ENCODE measurements at places on chromosomes 2 and 18.
A peak's percentile ranks its signal among the peaks of the same experiment; 100 is the strongest.

GRCh38 chr2:144356402-144356801 is 163.5 kb downstream of the ZEB2 start:
- DNase-seq = no peak

DNA sequence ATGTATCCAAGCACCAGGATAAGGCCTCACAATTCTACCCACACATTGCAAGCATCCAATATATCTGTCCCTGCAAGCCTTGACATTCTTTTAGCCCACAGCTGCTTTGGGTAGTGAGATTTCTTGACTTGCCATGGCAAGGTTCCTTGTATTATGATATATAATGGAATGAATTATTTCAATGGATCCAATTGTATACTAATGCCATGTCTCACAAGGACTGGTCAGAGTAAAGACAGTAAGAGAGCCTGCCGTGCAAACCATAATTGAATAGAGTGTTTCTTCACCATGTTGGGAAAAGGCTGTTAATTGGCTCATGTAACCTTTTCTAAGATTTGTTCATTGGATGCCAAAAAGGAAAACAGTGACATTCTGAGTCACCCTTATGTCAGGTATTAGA is 64.3 kb upstream of the RBBP8 start:
- no peak for DNase-seq

- peak; percentile 73 for DNase-seq
These were observed 429.2 kb downstream of the TNS1 start for GRCh38 chr2:217573571-217573970.

GRCh38 chr2:54579682-54580620 is 123.8 kb downstream of the SPTBN1 start:
- DNase-seq = no peak

DNA sequence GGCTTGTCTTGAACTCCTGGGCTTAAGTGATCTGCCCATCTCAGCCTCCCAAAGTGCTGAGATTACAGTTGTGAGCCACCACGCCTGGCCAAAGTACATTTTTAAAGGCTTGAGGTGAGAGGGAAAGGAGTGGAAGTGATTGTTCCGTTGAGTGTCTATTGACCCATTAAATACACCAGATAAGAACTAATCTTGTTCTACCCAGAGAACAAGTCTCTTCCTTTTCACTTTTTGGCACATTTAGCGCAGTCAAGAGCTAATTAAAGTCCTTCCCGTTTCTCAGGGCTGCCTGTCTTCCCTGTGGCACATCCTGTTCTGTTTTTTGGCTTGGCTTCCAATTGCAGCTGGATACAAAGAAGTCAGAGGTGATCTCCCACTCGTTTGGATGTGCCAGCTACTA is 172.3 kb downstream of the ALPK2 start:
- DNase-seq = no peak

GRCh38 chr2:60629305-60629662 is 75.8 kb upstream of the BCL11A start:
- no peak for DNase-seq

- no peak for DNase-seq
These were observed 12.3 kb downstream of the GYPC start for GRCh38 chr2:126668254-126668653.

GRCh38 chr2:231680992-231681852 is 27.1 kb upstream of the PTMA start:
- DNase-seq = peak; percentile 83

GRCh38 chr2:176174824-176175708 is 13.4 kb upstream of the HOXD1 start:
- no peak for DNase-seq

GRCh38 chr2:72883356-72883962 is 3.7 kb upstream of the SPR start:
- DNase-seq = peak; percentile 29

DNA sequence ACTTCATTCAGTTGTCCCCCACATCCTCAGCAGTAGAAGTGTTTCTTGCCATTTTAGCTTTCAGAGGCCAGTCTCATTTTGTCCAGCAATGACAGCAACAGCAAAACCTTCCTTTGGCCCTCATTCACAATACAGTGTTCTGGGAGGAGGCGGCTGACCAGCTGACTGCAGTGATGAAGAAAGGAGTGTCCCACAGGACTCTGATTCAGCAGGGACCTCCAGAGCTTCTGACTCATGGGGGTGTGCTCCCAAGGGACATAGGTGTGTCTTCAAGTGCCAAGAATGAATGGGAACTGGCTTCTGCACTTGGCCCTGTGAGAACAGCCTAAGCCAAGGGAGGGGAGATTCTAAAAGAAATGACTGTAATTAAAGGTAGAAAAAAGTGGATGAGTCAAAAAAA is 147.0 kb upstream of the PELI1 start:
- DNase-seq = peak; percentile 55

DNA sequence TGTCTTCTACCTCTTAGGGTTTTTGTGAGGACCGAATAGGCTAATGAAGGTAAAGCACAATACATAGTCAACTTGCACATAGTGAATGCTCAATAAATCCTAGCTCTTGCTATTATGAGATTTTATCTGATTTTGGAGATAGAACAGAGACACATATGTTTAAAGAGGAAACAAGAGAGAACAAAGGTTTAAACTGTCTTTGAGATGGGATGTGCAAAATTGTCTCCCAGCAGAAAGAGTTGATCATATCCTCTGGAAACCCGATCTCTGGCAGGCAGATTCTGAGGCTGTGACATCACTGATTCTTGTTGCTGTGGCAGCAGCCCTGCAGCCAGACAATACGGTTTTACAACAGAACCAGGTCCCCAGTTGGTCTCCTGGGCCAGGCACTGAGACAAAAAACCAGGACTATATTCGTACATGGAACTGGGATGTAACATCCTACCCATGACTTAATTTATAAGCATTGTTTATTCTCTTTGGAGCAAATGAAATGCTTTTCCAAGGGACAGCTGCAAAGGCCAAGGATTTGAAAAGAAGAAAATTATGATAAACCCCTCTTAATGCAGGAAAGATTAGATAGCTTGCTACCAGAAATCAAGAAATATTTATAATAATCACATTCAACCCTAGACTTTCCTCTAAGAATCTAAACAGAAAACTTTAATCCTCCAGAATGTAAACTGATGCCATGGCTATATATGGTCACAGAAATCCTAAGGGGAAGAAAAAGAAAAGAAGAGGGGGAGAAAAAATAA is 80.2 kb downstream of the SLC8A1 start:
- DNase-seq = peak; percentile 87

- no peak for DNase-seq
These were observed 20.4 kb downstream of the FMNL2 start for GRCh38 chr2:152355409-152355831.

DNA sequence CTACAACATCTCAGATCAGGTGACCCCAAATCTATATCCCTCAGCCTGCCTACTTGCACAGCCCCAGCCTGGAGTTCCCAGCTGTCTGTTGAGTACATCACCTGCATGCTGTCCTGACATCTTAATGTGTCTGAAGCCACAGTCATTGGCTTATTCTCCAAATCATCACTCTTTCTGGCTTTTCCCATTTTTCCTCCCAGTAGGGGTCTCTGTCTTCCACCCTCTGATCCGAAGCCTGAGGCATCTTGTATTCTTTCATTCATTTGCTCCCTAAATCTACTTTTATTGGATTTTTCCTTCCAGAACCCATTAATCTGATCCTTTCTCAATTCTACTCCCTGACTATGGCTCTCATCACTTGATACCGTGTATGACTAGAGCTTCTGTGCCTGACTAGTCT is 332.9 kb upstream of the DCC start:
- no peak for DNase-seq

DNA sequence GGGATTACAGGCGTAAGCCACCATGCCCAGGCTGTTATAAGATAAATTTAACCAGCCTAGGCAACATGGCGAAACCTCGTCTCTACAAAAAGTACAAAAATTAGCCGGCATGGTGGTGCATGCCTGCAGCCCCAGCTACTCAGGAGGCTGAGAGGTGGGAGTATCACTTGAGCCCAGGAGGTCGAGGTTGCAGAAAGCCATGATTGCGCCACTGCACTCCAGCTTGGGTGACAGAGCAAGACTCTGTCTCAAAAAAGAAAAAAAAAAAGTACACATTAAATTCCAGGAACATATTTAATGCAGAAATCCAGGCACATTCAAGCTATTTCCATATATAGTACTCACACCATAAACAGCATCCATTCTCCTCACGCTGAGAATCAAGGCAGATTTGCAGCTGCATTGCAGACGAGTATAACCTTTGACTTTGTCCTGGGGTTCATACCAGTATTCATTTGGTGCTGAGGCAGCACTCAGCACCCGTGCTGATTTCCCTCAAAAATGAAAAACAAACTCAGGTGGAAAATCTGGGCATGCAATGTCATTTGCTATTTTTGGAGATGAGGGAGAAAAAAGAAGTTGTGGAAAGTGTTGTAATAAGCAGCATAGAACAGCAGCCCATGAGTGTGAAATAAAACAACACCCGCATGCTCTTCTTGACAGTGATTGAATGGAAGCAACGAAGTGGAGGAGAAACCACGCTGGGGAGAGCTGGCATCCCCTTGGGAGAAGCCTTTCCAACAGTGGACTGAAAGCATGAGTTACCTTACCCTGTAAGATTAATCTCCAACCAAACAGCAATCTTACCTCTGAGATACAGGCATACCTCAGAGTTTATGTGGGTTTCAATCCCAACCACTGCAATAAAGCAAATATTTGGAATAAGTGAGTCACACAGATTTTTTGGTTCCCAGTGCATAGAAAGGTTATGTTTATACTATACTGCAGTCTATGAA is 46.8 kb upstream of the ANXA4 start:
- DNase-seq = peak; percentile 95

DNA sequence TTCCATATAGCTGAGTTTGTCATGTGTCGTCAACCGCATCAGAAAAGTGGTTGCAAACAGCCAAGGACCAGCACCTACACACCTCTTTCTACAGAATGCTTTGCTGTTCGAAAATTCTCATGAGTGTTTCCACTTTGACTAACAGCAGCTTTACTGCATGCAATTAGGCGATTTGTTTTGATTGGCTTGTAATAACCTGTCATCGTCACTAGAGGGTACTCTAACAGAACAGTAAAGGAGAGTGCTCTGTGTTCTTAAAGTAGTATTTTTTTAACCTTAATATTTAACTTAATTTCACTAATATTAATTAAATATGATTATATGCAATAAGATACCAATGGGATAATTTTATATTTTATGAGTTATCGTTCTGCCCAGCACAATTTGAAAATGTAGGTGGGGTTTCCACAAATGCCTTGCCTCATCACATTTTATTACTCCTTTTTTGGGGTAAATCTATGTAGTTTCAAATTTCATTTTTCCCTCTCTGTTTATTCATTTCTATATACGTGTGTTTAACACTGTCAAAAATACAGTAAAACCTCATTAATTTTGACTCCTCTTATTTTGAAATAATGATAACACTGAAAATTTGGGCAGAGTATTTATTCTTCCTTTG is 502.2 kb downstream of the NRXN1 start:
- DNase-seq = peak; percentile 47

GRCh38 chr2:179455824-179456223 is 191.2 kb upstream of the SESTD1 start:
- peak; percentile 65 for DNase-seq

GRCh38 chr2:202090530-202090929 is 17.5 kb downstream of the KIAA2012 start:
- no peak for DNase-seq

DNA sequence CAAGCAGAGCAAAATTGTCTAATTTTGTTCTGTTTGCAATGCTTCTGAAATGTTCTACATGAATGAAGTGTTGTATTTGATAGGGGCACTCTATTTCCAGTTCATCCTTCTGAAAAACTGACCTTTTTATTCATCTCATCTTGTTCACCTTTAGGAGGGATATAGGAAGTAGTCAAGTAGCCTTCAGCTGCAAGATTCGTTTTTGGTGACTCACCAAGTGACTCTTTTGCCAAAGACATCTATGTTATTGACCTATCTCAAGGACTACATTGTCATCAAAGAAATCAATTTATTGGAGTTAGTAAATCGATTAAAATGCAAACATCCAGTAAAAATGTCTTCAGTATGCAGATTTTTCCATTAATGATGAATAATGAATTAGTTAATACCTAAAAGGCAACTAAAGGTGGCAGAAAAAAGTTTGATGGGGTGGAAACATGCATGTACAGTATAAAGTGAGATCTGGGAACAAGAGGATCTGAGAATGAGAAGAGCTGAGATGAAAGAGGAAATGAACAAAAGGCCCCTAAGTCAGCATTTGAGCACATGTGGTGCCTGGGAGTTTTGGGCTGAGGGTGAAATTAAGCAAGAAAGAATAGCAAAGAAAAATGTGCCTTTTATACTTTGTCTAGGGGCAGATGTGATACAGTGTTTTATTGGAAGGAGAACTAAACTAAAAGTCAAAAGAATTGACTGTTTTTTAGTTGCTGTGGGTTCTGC is 255.1 kb upstream of the LINC00305 start:
- DNase-seq = no peak

- DNase-seq = no peak
These were observed 74.0 kb upstream of the BCL2L11 start for GRCh38 chr2:111046670-111047069.

GRCh38 chr2:129765326-129765677 is 214.2 kb upstream of the RAB6C start:
- no peak for DNase-seq

GRCh38 chr2:88626171-88627054 is 851 bp downstream of the EIF2AK3 start:
- no peak for DNase-seq

DNA sequence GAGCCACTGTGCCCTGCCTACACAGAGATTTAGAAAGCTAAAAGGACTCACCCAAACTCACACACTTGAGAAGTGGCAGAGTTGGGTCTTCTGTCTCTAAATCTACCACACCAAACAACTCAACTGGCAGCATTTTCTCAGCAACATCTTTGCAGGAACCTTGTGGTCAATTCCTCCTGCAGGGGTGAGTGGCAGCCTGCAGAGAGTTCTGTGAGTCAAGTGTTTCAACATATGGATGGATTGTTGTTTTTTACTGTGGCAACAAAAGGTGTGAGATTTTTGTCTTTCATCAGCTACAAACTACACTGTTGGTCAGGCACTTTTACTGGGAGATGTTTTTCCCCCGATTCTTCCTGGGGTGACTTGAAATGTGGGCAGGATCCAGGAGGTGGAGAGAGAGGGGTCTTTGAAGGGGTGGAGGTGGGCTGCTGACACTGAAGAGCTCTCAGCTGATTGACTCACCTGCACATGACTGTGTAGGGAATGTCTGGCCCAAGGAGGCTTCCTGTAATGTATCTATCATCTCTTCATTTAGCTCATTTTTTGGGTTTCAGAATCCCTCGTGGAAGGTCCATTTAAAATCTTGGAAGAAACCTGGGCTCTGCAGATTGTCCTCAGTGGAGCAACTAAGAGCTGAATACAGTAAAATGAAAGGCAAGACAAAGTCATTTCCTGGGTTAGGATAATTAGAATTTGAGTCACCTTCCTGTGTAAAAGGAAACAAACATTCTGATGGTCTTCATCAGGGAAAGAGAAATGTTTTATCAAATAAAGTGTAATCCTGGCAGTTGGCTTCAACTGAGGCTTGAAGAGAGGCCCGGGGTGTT is 98.6 kb downstream of the MSH2 start:
- DNase-seq = peak; percentile 55

DNA sequence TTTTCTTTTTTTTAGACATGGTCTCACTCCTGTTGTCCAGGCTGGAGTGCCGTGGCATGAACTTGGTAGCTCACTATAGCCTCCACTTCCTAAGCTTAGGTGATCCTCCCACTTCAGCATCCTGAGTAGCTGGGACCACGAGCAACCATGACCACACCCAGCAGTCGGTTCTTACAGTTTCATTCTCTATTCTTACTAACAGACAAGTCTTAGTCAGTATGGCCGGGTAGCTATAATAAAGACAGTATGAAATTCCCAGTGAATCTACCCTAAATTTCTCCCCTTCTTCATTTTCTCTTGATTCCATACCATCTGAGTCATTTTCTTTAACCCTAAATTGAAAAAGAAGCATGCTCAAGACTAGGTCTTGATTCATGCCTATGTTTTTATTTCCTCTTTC is 775.3 kb upstream of the NRXN1 start:
- DNase-seq = peak; percentile 2
